ENCODE measurements at places on chromosomes 5 and 9.
A peak's percentile ranks its signal among the peaks of the same experiment; 100 is the strongest.

- no peak for DNase-seq
Observed at GRCh38 chr5:15864536-15865215, 314.9 kb downstream of the MARCHF11 start.

DNA sequence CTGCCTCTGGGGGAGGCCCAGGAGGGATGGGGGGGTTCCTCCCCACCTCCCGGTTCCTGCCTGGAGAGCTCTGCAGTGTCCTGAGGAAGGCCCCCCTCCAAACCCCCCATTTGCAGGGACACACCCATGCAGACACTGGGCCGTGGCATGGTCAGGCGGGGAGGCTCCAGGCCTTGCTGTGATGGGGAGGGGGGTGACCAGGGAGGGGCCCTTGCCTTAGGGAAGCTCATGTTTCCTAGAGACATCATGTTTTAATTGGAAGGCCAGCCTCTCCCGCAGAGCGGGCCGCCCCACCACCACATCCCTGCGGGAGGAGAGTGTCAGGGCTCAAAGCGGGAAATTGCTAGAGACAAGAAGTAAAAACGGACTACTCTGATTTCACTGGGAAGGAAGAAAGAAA, 12.0 kb downstream of the PRRX2 start:
- DNase-seq = no peak

DNA sequence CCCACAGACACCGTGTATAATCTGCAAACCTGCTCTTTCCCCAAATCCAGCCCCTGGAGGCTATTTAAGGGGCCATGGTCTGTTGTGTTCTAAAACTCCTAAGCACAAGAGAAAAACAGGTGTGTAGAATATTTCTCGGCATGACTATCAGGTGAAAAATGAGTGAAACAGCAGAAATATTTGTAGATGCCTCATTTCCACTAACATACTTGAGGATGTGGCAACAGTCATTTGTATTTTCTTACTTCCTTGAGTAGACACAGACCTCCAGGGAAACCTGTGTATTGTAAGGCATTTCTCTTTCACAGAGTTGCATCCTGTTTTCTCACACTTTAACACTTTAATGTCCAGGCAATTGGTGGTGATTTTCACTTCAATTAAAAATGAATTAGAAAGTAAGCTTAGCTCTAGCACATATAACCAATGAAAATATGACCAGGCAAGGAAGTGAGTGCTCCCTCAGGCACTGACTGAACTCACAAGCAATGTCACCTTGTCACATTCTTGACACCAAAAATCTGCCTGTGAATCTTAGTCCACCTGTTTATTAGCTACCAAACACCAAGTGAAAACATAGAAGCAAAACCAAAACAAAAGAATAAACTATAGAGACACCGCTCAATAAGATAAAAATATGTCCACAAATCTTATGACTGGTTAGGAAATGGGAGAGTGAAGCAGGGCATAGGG, 64.4 kb downstream of the DIRAS2 start:
- no peak for DNase-seq

DNA sequence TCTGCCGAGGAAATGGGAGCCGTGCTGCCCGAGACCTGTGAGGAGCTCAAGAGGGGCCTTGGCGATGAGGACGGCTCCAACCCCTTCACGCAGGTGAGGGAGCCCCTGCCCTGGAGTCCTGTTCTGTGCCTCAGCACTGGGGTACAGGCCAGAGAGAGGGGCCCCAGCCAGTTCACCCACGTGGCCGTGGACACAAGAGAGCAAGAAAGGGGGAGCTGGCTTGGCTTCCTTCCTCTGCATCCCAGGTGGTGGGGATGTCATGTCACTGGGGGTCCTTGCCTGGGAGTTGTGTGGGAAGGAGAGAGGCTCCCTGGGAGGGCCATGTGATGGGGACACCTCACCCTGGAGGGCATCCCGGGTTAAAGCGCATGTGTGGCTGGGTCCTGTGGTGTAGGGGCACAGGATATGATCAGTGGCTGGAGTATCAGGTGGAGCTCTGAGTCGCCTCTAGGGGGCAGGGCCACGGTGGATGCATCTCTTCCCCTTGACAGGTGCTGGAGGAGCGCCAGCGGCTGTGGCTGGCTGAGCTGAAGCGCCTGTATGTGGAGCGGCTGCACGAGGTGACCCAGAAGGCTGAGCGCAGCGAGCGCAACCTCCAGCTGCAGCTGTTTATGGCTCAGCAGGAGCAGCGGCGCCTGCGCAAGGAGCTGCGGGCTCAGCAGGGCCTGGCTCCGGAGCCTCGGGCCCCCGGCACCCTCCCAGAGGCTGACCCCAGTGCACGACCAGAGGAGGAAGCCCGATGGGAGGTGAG, 7.5 kb downstream of the N4BP3 start:
- no peak for DNase-seq

- DNase-seq = no peak
Observed at GRCh38 chr9:101418518-101419430, 16.8 kb downstream of the ALDOB start.

- DNase-seq = no peak
Observed at GRCh38 chr5:158287643-158288271, 428.8 kb upstream of the CLINT1 start.

DNA sequence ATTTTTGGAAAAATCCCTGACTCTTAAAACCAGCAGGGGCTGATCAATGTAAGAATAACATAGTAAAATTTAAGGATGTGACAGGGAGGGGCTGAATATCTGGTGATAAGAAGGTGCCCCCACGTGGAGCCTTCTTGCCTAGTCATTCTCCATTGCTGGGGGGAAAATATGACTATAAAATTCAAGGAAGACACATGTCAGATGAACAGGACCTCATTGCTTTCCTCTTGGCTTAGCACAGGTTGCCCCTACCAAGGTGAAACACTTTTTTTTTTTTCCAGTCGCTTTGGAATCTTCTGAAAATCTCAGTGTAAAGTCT, 310.9 kb downstream of the EFNA5 start:
- no peak for DNase-seq

- no peak for DNase-seq
Observed at GRCh38 chr9:135610290-135611141, 28.8 kb downstream of the GLT6D1 start.

DNA sequence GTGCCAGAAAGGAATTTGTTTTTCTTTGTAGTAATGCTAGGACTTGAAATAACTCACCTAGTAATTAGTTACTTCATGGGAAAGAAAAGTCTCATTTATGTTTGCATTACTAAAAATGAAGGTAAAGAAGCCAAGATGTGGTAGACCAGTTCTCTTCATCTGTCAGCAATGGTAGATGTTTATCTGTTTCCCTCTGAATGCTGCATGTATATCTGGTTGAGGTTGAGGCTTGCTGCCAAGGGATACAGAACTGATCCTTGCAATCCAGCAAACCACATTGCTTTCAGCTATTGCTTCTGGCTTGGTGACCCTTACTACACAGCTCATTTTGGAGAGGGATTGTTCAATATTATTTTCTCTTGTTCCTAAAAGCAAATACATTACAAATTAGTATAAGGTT, 73.6 kb downstream of the ZNF474 start:
- DNase-seq = no peak

- peak; percentile 24 for DNase-seq
Observed at GRCh38 chr5:129063483-129064113, 31.0 kb upstream of the ISOC1 start.

DNA sequence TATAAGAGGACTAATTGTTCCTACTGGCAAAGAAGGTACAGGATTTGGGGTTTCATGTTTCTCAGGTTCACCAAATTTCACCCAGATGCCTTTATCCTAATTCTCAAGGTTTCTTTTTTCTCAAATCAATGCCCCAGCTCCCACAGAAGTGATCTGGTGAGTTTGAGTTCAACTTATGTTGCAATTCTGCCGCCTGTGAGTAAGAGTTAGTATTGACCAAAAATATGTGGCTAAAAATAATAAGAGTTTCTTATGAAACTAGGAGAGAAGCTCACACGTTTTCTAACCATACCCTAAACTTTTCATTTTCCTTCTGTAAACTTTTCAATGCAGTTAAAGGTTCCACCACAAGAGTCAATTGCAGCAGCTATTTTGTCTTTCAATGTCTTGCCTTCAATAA, 15.1 kb downstream of the SLCO6A1 start:
- DNase-seq = no peak

DNA sequence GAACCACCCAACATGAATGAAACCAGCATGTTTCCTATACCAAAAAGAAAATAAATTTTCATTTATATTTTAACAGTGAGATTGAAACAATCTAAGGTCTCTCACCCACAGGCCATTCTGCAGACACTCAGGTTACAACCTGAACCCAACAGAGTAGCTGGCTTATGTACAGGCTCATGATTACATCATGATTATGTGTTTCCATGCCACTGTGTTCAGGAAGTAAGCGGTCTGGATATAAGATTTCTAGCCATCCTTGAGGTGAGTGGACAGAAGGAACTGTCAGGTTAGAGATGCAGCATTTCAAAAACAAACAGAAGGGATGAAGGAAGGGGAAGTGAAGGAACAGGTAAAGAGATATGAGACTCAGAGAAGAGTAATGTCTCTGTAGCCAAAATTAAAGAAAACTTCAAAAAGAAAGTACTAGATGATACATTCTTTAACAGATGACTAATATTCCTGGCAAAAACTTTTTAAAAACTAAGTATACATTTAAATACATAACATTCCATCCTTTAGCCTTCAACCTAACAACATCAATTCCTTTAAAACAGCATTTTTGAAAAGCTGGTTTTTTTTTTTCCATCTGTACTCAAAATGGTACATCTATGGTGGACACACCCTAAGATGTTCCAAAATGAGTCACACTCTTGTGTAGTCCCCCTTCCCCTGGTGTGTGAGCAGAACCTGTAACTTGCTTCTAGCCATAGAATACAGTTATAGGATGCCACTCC, 119.8 kb downstream of the LPAR1 start:
- DNase-seq = no peak

GRCh38 chr5:5285906-5286305, 136.6 kb upstream of the ICE1 start:
- no peak for DNase-seq

DNA sequence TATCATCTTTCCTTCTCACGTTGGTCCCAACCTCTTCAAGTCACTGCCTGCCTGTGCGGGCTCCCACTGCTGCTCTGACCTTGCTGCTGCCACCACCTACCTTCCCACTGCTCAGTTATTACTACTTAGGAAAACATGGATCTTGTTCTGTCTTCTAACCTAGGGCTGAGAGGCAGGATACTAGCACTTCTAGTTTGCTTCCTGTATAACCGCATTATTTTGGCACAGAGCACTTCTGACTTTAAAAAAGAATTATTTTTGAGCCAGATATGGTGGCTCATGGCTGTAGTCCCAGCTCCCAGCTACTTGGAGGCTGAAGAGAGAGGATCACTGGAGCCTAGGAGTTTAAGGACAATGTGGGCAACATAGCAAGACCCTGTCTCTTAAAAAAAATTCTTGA, 135.4 kb upstream of the GNA14 start:
- no peak for DNase-seq

DNA sequence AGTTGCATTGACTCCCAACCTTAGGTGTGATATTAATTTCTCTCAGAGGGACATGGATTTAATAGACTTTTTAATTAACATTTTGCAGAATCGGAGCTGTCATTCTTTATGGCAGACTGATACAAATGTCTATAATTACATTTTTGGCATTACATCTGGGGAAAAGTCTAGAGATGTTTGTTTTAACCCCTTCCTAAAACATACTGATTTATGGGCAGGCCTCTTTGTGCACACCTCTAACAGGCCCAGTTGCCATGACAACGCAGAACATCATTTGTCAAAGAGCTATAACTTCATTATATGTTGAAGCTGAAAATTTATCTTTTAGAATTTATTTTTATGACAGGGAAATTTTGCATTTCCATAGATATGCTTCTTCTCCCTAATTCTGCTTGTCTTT, 158.5 kb downstream of the NTRK2 start:
- DNase-seq = no peak

- no peak for DNase-seq
Observed at GRCh38 chr5:67644221-67644920, 447.8 kb upstream of the CD180 start.

GRCh38 chr9:134545543-134546245, 95.9 kb upstream of the COL5A1 start:
- DNase-seq = no peak

DNA sequence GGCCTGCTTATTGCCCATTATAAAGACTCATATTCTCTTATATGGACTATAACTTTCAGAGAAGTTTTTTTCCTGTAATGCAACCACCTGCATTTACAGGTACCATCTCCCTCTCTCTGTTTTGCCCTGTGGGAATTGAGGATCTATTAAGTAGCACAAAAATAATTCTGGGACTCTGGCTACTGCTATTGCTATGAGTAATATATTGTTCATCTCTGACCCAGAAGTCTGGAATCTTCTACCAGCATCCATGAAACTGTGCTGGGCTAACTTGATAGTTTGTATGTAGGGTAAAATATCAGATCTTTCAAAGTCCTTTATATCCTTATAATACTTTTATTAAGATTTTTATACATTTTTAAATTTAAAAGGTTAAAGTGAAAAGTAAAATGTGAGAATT, 607.2 kb downstream of the EFNA5 start:
- no peak for DNase-seq

GRCh38 chr5:139222346-139222745, 24.2 kb upstream of the SIL1 start:
- no peak for DNase-seq

- DNase-seq = no peak
Observed at GRCh38 chr9:134425812-134426211, 99.6 kb downstream of the RXRA start.

DNA sequence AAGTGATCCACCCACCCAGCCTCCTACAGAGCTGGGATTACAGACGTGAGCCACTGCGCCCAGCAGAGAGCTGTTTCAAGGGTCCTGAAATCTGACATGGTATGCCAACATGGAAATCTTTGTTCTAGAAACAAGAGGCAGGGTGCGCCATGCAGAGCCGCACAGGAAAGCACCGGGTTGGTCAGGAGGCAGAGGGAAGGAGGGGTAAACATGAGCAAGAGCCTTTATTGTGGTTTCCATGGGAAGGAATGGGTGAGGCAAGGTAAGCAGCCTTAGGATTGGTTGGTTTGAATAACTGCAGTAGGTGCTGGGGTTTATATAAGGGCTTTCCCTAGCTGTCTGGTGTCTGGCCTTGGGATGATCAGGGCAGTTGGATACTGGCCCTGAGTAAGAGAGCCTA, 5.5 kb upstream of the EXOSC2 start:
- no peak for DNase-seq

DNA sequence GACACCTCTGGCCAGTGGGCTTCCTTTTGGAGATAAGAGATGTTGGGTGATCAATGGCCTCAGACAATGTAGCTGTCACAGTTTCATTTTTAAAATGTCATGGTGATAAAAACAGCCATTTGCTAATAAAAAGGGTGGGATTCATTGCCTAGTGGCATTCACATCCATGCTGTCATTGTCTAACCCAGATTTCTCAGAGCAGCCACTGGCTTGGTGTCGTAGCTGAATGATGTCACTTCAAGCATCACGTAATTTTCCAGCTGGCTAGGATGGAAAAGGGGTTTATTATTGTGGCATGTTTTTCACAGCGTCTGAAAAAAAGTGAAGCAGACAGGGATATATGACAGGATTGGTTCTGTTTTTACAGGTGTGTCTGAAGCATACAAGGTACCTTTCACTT, 184.7 kb downstream of the AOPEP start:
- no peak for DNase-seq

GRCh38 chr5:57302164-57302563, 128.3 kb downstream of the GPBP1 start:
- DNase-seq = no peak

All from hippocampal formation (tissue), 2 donors.